ENCODE measurements at places on chromosomes 4 and X.

GRCh38 chr4:84672177-84672576 lies 89.2 kb downstream of the CDS1 start:
- DNase-seq, result no peak

DNA sequence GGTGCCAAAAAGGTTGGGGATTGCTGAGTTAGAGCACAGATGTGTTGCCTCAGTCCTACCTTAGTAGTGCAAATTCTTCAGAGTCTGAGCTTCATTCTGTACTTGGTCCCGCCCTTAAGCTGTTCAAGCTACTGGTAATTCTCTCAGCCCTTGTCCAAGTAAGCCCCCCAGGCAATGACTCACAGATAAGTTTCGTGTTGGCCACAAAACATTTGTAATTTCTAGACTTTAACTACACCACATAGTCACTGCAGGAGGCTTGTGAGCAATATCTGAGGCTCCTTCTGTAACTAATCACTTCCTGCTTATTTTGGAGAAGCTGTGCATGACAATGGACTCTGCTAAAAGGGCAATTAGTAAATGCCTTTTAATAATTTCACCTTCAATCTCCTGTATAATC lies 1420.5 kb downstream of the PCDH7 start:
- DNase-seq, result no peak

DNA sequence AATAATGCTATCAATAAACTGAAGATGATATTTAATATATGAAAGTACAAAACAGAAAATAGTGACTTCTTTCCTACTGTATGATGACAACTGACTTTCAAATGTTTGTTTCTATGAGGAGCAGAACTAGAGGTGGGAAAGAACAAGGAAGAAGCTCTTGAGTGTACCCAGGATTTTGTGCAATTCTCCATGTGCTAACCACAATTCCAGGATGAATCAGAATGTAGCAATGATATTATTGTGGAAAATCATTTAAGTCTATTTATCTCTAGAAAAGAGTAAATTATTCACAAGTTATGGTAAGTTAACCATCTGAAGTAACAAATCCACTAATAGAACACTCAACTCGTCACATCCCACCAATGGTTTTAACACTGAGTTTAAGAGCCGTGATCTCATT lies 324.1 kb upstream of the EMCN start:
- no peak for DNase-seq

GRCh38 chr4:163161536-163162205 lies 5.0 kb downstream of the NAF1 start:
- peak; percentile 39 for DNase-seq

DNA sequence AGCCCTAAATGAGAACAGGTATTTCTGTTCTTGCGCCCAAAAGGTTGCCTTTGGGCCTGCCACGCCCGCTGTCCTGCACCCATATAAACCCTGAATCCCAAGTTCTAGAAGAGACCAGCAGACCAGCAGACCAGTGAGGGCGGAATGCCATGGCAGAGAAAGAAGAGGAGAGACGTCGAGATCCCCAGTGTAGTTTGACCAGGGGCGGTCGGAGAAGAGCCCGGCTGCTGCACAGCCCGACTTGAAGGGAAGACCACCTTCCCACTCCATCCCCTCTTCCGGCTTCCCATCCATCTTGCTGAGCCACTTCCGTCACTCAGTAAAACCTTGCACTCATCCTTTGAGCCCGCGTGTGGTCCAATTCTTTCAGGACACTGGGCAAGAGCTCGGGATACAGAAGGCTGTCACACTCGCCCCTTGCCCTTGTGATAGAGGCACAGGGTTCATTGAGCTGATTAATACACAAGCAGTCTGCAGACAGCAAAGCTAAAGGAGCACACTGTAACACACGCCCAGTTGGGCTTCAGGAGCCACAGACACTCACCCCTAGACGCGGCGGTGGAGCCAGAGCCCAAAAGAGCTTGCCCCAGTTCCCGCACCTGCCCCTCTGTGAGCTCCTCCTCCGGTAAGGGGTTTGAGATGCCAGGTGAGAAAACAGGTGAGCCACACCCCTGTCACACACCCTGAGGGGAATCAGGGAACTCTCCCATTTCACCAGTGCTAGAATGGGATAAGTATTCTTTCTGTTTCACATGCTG lies 230.8 kb downstream of the PCDH10 start:
- DNase-seq, result no peak

DNA sequence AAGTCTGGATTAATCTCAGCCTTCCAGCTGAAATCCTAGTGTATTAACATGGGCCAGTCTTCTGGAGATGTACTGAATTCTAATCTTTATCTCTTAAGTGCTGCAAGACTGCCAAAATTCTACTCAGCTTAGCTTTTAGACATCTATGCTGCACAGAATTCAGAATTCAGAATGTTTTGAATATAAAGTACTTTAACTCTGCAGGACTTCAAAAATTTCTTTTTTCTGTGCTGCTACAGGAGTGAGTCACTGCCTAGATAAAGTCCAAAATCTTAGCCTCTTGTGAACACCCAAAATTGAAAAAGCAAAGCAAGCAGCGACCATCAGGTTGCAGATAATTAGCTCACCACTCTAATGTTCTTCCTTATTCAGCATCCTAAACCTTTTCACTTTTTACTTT lies 1092.6 kb upstream of the PCDH10 start:
- DNase-seq, result no peak

DNA sequence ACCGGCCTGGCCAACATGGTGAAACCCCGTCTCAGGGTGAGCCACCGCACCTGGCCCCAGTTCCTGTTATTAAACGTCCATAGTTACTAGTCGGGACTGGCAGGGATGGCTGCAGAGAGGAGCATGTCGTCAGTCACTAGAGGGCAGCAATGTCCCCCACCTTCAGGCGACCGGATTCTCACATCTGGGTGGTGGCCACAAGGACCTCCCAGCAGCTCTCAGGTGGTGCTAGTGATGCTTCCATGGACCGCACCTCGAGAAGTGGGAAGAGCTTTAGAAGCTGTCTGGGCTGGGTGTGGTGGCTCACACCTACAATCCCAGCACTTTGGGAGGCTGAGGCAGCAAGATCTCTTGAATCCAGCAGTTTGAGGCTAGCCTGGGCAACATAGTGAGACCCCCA lies 13.3 kb upstream of the IL3RA start:
- peak; percentile 45 for DNase-seq

DNA sequence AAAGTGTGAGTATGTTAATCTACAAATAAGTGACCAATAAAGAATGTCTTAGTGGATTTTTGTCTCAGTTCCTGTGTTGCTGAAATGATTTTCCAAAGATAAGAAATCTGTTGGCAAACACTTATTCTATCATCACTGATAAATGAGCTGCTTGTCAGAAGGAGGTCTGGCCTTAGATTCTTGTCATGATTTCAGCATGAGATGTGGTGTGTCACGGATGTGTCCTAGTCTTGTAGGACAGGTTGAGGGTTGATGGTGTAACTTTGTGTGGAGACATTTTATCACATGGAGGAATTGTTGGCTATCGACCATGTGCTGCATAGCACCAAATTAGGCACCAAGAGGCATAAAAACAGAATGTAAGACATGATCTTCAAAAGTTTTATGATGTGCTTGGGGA lies 31.8 kb upstream of the LIMCH1 start:
- DNase-seq, result no peak

DNA sequence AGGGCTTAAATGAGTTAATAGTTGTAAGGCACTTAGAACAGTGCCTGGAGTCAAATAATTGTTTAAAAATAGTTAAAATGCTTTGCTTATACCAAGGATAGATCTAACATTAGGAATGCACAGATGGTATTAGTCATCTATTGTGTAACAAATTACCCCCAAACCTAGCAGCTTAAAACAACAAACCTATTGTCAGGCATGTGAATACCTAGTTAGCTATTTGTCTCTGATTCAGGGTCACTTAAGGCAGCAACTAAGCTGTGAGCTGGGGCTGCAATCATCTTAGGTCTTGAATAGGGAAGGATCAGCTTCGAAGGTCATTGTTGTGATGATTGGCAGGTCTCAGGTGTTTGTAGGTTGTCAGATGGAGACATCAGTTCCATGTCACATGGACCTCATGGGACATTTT lies 42.4 kb upstream of the AGA start:
- no peak for DNase-seq

DNA sequence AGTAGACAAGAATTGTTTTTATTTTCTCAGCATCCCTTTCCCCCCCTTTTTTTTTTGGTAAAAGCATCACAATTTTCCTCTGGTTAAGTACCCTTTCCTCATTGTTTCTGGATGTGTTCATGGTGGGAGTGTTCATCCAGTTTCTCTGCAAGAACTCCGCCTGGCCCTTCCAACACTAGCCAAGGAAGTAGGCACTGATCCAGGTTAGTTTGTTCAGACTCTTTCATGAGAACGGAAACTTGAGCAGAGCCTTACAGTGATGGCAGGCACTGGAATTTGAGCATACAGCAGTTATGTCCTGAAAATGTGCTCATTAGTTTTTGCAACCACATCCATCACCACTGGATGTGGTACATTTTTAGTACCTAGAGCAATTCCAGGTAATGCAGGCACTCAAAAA lies 336.1 kb upstream of the BOD1L1 start:
- no peak for DNase-seq

- no peak for DNase-seq
These were observed 36.3 kb downstream of the SULT1E1 start for GRCh38 chr4:69823481-69824186.

DNA sequence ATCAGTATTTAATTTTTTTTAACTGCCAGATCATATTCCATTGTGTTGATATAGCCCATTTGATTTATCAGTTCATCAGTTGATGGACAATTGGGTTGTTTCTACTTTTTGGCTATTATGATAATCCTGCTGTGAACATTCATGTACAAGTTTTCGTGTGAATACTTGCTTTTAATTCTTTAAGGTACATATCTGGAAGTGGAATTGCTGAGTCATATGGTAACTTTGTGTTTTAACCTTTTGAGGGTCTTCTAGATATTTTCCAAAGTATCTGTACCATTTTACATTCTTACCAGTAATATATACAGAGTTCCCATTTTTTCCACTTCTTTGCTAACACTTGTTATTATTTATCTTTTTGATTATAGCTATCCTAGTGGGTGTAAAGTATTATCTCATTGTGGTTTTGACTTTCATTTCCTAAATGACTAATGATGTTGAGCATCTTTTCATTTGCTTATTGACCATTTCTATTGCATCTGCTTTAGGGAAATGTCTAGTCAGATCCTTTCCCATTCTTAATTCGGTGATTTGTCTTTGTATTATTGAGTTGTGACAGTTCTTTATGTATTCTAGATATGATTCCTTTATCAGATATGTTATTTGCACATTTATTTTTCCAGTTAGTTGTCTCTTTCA lies 75.2 kb upstream of the NUDT6 start:
- DNase-seq, result no peak

DNA sequence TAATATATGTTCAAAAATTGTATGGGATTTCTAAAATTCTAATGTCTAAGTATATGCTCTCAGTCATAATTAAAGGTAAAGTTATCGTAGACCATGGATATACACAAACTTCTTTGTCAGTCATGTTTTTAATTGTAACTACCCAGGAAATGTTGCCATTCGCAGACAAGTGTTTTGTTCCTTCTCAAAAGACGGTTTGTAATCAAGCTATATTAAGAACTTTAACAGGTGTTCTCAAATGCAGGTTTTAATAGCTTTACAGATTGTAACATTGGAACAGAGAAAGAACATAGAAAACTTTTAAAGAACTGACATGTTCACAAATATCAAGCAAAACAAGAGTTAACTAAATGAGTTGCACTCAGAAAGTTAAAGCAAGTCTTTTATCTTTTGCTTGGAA lies 58.9 kb downstream of the KDM5C start:
- DNase-seq, result no peak

DNA sequence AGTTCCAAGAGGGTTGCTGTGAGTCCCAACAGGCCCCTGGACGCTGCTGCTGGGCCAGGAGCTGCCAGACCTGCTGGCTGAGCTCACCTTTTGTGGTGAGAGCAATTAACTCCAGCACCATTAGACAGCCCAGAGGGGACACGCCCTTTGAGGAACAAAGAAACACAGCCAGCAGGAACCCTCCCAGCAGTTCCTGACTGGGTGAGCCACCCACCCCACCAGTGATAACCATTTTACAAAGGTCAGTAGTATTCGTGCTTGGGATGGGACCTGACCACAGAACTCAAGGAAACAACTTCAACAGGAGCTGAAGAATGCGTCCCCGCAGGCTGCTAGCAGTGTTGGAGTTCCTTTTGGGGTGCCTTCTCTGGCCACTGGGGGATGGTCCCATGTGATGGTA lies 38.8 kb upstream of the AFAP1 start:
- DNase-seq, result no peak

GRCh38 chrX:109782994-109783700 lies 50.1 kb upstream of the ACSL4 start:
- peak; percentile 36 for DNase-seq

DNA sequence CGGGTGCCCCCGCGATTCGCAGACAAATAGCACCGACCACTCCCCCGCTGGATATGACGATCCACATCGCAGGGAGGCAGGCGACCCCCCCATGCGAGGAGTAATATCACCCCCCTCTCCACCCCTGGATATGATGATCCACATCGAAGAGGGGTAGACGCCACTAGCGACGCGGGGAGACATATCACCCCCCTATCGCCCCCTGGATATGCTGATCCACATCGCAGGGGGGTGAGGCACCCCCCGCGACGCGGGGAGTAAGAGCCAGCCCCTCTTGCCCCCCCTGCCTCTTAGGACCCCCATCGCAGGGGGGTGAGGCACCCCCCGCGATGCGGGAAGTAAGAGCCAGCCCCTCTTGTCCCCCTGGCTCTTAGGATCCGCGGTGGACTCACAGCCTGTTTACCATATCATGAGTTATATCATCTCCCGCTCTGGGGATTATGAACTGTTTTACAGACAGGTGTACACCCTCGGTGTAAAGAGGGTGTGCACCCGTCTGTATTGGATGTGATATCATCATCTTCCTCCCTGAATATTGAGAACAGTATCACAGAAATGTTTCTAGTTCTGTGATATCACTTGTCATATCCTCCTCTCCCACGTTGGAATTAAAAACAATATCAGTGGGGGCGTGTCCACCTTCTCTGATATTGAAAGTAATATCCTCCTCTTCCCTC lies 22.7 kb upstream of the DRD5 start:
- DNase-seq, result no peak

GRCh38 chr4:54449999-54450398 lies 207.8 kb upstream of the KIT start:
- DNase-seq, result no peak

Data from T-helper 2 cell treated with Interferon-gamma antibody and Interleukin-4, amounts not matched to agents 5 μg/mL and 100 μg/mL, for 36 hours (primary cell).